ENCODE measurements at places on chromosomes 6 and 20.

DNA sequence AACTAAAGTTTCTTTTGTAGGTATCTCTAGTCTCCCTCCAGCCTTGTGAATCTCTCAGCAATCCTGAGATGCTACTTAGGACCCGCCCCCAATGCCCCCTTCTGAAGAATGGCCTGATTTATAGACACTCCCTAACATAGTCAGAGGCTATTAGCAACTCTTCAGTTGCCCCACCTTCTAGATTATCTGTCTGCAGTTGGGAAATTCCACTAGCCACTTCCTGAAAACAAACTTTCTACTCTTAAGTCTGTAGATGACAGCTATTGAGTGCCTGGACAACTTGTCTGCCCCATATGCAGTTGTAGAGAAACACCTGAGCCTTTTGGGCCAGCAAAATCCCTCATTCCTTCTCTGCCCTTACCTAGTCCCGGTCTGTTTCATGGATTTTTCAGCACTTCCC lies 188.2 kb upstream of the PREP start:
- no peak for DNase-seq

DNA sequence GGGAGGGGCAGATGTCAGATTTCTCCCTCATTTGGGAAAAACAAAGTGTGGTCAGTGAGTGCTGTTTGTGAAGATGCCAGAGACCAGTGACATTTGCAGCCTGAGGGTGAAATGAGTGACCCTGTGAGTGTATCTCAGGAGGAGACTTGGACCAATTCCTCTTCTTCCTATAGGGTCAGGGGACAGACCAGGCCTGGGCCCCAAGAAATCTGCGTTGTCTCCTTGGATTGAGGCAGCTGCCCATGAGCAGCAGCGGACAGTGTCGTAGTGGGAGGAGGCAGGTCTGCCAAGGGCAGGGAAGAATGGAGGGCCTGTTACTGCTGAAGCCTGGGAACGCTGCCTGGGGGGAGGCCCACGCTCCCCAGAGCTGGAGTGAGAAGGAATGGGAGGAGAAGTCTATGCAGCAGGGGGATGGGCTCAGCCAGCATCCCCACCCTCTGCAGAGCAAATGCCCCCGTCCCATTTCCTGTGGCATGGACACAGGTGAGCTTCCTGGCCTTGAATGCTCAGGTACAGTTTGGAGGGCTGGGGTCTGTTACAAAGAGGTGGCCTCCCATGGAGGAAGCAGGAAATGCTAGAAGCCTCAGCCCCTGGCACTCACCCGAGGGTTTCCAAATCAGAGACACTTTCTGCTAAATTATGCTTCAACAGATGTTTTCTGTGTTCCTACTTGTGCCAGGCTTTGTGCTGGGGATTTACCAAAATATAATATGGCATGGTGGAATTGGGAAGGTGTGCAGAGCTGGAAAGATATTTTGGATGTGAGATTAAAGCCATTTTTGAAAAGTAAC lies 29.8 kb downstream of the DAAM2 start:
- DNase-seq = no peak

- no peak for DNase-seq
These were observed 43.0 kb downstream of the RALGAPB start for GRCh38 chr20:38515631-38516030.

DNA sequence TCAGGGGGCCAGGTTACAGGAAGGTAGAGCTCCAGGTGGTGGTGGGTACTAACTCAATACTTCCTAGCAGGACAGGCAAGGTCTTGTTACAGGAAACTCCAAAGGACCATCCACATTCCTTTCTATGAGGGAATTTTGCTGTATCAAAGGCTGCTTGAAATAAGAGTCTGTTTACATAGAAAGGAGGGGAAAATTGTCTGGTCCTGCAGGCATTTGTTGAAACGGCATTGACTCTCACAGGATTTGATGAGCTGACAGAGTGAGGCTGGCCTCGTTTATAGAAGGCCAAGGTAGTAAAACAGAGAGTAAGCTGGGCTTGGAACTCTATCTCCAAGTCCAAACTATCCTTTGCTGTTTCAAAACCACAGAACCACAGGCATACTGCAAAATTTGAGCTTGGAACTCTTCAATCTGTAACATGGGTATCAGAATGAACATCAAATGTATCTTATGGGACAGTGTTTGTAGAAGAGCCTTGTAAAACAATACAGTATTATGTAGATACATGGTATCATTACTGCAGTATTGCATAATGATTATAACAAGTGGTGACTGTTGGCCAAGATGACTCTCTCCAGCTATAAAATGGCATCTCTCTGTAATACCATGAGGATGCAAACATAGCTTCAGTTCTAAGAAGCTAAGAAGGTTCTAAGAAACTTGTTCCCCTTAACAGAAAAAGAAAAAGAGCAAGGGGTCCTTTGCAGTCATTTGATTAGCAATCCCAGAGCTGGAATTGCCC lies 61.5 kb downstream of the TRAM2 start:
- DNase-seq = no peak

GRCh38 chr20:42734660-42735368 lies 454.9 kb downstream of the PTPRT start:
- DNase-seq = no peak

DNA sequence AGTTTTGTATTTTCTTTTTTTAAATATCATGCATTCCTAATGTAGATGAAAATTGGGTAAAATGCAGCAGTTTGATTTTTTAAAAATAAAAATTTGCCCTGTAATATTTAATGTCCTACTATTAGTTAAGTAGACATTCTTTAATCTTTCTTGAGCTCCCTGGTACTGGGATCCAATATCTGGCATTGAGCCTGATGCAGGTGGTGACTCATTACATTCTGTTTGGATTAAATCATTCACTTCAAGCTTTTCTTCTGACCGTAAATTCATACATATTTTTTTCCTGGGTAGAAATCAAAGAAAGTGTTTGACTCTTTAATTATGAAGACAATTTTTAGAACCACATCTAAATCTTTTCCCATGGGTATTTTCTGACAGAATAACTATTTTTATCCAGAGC lies 768.8 kb upstream of the SLC35B3 start:
- DNase-seq = peak; percentile 76

GRCh38 chr6:149895833-149896271 lies 2.1 kb downstream of the RAET1E start:
- DNase-seq = peak; percentile 65

GRCh38 chr6:16770701-16771569 lies 9.7 kb upstream of the ATXN1 start:
- DNase-seq = peak; percentile 88

GRCh38 chr20:37309936-37310590 lies 20.6 kb downstream of the MANBAL start:
- no peak for DNase-seq

DNA sequence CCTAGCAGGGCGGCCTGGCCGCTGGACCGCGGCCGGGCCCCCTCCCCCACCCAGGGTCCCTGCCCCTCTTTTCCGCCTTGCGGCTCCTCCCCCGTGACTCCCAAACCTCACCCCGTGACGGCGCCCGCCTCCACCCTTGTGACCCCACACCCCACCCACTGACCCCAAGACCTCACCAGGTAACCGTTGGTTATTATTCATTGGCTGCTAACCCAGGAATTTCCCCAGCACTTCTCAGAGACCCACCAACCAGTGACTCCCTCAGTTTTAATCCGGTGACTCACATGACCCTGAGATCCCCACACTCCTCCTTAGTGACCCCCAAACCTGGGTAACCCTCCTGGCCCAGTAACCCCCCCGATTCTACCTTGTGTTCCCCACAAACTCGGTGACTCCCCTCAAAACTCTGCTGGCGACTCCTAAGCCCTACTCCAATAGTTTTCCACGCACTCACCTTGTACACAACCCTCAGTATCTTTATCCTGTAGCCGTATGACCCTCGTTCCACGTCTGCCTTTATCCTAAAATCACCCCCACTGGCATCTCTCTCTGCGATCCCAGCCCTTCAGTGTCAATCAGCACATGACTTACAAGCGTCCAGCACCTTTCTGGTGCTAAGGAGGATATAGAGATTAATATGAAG lies 534 bp downstream of the ZNF76 start:
- no peak for DNase-seq

DNA sequence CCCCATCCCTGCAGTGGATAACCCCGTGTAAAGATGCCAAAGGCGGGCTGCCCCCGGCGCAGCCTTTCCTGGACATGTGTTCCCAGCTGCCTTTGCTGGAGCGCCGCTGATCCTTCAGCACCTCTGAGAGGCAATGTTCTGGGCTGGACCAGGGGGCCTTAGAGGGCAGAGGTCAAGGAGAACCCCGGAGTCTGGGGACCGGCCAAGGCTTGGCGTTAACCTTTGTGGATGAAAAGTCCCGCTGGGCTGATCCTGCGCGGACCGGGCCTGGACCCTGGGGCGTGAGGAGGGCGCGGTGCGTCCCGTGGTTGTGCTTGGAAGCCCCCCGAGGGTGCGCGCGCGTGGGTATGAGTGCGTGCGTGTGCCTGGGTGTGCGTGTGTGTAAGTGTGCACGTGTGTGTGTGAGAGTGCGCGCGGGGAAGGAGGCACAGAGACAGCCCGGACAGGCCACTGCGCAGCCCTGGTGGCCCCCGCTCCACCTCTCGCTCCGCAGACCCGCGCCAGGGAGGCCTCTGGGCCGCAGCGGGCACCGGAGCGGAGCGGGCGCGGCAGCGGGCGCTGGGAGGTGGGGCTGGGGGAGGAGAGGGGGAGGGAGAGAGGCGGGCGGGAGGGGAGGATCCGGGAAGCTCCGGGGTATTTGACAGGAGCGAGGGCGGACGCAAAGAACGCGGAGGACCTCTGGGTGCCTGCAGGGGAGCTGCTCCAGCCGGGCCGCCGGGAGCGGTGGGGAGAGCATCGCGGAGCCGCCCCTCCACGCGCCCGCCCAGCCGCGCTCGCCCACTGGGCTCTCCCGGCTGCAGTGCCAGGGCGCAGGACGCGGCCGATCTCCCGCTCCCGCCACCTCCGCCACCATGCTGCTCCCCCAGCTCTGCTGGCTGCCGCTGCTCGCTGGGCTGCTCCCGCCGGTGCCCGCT lies at the start of gene SMOC2:
Gene SMOC2, plus strand, starts transcription at position 665 of the 914 bp plus-strand sequence. Its CDS starts 187 bp downstream, at position 852.
- no peak for DNase-seq

DNA sequence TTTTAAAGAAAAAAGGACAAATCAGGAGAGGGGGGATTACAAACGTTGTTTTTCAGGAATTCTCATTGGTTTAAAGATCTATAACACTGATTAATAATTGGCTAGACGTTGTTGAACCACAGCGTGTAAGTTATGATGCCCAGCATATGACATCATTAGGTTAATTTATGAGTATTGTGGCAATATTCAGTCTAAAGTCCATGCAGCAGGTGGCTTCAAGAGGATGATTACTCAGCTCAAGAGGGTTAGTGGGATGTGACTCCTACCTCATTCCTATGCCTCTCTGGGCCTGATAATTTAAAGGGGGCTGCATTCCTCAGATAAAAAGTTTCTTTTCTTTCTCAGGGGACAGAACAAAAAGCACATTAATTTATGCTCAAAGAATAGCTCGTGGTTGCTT lies 1309.0 kb downstream of the EPHA7 start:
- DNase-seq = no peak

- no peak for DNase-seq
These were observed 696.5 kb upstream of the FLRT3 start for GRCh38 chr20:15033891-15034290.

GRCh38 chr6:112560651-112561050 lies 213.5 kb downstream of the RFPL4B start:
- DNase-seq = no peak

DNA sequence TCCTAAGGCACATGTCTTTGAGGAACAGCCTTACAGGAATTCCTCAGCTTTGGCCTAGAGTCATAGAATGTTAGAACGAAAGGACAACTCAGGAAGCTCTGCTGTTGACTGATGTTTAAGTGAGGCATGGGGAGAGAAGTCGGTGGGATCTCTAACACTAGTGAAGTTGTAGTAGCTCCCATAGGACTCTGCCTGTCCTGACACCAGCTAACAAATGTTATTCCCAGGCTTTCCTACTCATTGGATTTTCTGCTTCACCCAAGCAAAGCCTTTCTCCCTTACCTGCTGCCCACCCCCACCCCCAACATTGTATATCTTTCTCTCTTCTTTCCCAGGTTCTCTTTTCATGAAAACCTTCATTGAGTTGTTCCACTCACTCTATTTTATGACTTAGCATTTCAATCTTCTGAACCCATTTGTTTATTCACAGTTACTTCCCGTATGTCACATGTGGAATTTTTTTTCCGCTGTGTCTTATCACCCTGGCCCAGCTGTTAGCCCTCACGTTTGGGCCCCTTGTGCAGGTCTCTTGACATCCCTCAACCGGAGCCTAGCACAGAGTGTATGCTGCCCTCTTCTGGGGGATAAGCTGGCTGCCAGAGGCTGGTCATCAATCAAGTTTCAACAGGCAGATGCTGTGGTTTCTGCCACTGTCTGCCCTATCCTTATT lies 39.2 kb upstream of the RNF8 start:
- no peak for DNase-seq

- no peak for DNase-seq
These were observed 3.1 kb upstream of the MRPS10 start for GRCh38 chr6:42220807-42221206.

- DNase-seq = peak; percentile 37
These were observed 55.0 kb upstream of the VSX1 start for GRCh38 chr20:25136643-25137559.

GRCh38 chr6:44338228-44339122 lies 4.0 kb upstream of the SPATS1 start:
- peak; percentile 41 for DNase-seq

DNA sequence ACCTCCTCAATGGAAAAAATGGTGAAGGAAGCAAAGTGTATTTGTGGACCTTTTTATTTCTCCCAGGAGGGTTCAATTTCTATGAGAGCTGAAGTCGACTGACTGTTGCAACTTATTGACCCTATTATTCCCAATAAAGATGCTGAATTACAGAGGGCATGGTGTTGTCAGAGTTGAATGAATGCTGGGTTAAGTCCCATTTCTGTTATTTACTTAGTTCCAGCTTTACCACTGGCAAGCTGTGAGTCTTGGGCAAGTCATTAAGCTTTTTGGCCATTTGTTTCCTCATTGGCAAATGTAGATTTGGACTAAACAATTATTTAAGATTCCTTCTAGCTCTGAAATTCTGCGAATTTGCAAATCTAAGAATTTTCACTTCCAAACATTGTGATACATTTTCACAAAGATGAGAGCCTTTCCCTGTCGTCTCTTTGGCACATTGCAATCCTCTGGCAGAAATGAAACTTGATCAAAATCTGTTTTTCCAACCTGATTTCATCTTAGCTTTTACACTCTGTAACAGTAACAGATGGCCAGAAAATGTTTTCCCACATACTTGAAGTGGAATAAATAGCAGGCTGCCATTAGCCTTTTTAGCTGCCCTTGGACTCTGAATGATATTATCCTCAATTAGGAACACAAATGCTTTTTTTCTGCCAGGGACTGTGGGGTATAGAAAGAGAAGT lies 21.3 kb downstream of the BLTP3A start:
- no peak for DNase-seq

Measured in HFF-Myc (cell line).